Inflammatory macrophage (primary cell): ENCODE measurements at places on chromosomes 2 and 18.

- DNase-seq, result no peak
Measured at GRCh38 chr2:15984368-15985255, 44.3 kb downstream of the MYCN start.

DNA sequence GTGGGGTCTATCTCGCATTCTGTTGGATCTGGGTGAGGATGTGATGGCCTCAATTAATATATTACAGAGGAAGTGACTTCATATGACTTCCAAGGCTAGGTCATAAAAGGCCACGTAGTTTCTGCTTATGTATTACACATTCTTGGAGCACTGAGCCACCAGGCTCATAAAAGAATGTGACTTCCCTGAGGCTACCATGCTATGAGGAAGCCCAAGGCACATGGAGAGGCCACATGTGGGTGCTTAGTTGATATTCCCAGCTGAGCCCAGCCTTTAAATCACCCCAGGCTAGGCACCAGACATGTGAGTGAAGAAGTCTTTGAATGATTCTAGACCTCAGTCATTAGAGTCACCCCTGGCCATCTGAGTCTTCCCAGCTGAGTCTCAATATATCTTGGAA lies 13.3 kb upstream of the REEP1 start:
- no peak for DNase-seq

DNA sequence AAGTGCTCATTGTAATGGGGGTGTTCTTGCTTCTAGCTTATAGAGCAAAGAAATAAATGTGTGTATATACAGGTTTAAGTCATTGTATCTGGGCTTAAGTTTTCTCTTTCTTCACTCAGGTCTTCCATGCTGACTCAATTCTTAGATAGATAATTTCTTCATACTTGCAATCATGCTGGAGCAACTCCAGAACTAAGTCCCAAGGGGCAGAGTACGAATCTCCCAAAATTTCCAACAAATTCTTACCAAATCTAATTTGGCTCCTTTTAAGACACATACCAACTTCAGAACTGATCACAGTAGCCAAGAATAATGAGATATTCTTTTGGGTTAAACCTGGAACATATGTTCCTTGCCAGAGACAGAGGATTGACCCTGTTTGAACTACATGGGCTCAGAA lies 4.3 kb upstream of the SPAG16 start:
- no peak for DNase-seq

GRCh38 chr2:120536141-120536540 lies 190.2 kb downstream of the INHBB start:
- DNase-seq, result no peak

- DNase-seq, result no peak
Measured at GRCh38 chr2:44212302-44212701, 43.6 kb downstream of the PPM1B start.
